Effector memory CD8-positive, alpha-beta T cell (primary cell): ENCODE measurements at places on chromosomes 2 and 18.

- peak; percentile 19 for DNase-seq
Observed at GRCh38 chr2:219124381-219125110, 36.1 kb downstream of the NHEJ1 start.

DNA sequence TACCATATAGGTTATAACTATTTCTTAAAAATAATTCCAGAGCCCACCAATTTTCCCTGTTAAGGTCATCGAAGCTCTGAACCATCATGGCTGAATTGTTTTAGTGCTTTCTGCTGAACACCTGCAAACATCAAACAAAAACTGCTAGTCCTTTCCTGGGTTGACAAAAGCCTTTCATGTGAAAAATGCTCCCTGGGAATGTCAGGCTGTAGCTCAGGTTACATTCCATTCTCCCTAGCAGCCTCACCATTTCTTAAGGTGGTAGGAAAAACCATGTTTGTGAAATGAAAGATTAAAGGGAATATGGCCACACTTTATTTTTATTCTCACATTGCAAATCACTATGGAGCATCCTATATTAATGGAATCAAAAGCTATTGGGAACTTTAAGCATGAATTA, 5.7 kb downstream of the TCF4 start:
- no peak for DNase-seq

DNA sequence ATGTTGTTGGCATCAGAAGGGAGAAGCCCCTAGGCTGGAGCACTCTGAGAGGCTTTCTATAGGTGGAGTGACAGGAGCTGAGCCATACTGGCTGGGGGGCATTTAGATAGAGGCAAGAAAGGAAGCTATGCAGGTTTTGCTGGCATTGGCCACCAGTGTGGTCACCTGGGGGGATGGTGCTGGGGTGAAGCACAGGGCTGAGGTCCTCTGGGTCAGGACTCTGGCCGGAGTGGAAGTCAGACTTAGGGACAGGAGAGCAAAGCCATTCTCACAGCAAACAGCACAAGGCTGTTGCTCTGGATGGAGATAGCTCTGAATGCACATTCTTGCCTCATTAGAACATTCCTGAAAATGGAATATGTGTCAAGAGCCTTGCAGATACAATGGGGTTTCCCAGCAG, 47.4 kb downstream of the NTSR2 start:
- DNase-seq: no peak

DNA sequence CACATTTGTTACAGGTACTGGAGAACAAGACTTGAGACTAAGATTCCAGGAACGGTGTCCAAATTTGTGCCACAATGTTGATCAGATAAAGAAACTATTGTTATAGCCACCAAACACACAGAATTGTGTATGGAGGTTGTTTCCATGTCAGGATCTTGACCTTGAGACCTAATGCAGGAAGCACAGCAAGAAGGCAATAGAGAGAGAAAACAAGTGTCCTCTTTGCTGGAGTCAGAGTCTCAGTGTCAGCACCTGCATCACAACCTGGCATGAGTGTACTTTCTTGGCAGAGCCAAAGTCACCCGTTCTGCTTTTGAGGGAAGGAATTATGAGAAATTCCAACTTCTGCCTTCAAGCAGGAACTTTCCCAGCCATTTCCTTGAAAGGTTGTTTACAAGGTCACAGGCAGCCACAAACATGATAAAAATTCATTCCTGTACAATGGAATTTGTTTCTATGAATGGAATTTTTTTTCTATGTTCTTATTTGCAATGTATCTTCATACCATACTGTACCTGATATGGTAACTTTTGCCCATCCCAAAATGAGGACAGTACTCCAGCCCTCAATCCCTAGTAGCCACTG, 118.4 kb downstream of the PKP4 start:
- no peak for DNase-seq
